Cardiac fibroblast (primary cell): ENCODE measurements at places on chromosomes 4 and X.

GRCh38 chr4:107318078-107318477 is 282.0 kb upstream of the DKK2 start:
- DNase-seq = no peak

- no peak for DNase-seq
These were observed 180.2 kb upstream of the FSTL5 start for GRCh38 chr4:162343967-162344366.

- DNase-seq = peak; percentile 95
These were observed 97.3 kb upstream of the SPRY1 start for GRCh38 chr4:123299212-123299691.

- no peak for DNase-seq
These were observed 412.1 kb downstream of the CENPC start for GRCh38 chr4:67133162-67133561.

- no peak for DNase-seq
These were observed 36.4 kb downstream of the DHX15 start for GRCh38 chr4:24547979-24548378.

DNA sequence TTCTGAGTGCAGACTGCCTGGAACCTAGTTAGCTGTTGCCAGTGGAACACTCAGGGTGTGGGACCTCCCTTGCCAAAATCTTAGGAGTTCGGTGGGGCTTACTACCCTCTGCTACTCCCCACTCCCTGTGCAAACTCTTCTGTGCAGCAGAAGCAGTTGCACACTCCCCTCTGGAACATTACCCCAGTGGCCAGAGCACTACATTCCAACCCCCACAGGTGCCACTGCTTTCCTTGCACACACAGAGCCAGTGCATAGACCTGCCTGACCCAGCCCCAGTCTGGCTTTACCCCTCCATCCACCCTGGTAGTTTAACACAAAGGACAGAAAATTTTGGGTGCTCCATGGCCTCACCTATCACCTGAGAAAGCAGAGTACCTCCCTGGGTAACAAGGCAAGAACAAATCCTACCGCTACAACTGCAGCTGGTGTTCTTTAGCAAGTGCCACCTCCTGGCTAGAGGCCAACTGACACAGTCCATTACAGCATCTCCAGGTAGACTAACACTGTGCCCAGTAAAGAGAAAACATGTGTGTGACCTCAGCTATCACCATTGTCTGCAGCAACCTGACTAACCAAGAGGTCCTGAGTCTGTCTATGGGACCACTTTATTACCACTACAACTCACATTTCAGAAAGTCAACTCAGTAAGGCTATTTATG is 11.5 kb upstream of the RASSF6 start:
- no peak for DNase-seq

DNA sequence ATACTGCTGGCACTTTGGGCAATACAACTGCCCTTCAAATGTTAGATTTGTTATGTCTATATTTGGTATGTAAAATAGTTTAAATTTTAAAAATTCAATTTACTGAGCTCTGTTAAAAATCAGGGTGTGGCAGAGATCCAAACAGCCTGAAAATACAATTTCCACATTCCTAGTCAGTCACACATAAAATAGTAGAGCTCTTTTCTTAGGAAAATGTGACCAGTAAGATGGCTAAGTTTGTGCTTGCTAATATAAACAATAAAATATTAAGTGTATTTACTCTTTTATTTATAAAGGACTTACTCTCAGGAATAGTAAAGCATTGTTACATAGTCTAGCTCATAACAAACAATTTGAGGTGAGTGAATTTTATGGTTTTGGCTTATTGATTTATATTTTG is 200.2 kb downstream of the DKK2 start:
- no peak for DNase-seq

DNA sequence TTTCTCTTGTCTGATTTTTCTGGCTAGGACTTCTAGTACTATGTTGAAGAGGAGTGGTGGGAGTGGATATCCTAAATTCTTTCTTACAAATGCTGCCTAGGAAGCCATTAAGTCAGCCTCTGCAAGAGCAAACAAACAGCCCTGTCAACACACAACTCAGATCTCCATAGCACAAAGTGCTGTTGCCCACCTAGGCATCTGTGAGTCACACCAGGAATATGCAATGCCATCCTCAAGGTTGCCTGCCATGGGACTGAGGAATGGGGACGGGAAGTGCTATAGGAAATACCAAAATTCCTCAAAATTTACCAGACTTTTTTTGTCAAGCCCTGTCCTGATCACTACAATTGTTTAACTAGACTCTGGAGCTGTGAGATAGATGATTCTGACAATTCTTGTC is 466.9 kb downstream of the FSTL5 start:
- no peak for DNase-seq

DNA sequence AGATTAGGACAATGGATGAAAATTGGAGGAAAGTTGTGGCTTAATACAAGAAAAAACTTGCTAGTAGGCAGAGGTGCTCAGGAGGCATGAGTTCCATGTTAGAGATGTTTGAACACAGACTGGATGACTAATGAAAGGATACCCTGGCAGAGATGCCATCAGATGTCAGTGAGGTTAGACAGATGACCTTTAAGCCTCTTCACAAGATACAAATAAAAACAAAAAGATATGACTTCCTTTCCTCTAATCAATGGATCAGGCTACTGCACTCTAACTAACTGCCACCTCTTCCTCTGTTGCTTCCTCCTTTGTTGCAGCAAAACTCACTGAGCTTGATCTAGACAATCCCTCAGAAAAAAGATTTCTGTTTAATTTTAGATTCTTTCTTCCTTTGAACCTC is 14.7 kb downstream of the STAP1 start:
- DNase-seq = no peak

DNA sequence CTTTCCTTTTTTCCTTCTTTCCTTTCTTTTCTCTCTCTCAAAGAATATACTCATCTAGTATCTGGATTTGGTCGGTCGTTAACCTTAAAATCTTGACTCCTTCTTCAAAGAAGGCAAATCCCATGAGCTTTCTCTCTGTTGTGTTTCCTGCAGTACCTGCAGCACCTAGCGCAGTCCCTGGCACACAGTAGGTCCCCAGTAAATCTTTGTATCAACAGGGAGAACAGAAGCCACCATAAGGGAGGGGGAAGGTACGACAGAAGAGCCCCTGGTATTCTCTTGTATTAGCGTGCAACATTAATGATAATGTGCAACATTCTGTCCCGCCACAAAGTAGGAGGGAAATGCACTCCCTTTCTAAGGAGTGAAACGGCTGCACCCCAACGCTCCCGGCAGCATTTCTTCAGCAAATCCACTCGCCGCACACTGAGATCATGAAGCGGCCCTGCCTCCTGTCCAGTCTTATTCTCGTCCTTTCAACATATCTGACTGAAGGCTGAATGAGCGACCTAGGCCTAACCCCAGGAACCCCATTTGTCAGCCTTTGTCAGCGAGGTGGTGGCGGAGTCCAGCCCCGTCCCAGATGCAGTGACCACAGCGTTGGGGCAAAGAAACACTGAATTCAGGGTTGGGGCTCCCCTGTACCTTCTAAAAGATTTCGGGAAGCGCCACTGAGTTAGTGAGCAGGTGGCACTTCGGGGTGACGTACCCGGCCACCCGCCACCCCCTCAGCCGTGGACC is 133.7 kb downstream of the AMELX start:
- DNase-seq = peak; percentile 52

DNA sequence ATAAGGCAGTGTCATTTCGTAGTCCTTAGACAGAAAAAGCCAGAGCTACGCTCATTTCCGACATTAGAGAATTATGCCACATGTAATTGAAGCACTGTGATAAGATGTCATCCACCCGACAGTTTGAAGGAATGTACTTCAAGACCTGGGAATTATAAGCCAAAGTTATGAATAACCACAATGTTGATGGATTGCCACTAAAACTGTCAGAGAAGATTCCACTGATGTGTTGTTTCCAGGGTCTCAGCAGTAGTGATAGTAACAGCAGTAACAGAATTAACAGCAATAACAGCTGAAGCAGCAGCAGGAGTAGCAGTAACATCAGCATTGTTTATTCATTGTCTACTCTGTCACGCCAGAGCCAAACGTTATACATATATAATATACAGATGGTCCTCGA is 24.7 kb downstream of the RAB33A start:
- no peak for DNase-seq

- DNase-seq = no peak
These were observed 48.7 kb downstream of the DDX60 start for GRCh38 chr4:168269896-168270295.

- DNase-seq = no peak
These were observed 178.7 kb downstream of the FMR1NB start for GRCh38 chrX:148159796-148160195.

DNA sequence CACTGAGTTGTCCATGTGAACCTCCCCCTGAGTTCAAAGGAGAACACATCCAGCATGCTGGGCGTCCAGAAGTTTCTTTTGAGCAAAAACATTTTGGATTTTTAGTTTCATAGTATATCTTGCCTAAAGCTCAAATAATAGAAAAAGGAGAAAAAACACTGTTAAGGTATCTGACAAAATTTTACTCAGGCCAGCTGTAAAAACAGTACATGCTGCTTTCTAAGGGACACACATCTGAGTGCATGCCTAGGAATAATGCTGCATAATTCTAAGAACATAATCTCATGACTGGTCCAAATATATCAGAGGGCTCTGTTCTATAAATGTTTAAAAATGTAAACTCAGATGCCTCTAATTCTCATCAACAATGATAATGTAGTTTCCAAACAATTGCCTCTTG is 561.3 kb upstream of the INTU start:
- no peak for DNase-seq

DNA sequence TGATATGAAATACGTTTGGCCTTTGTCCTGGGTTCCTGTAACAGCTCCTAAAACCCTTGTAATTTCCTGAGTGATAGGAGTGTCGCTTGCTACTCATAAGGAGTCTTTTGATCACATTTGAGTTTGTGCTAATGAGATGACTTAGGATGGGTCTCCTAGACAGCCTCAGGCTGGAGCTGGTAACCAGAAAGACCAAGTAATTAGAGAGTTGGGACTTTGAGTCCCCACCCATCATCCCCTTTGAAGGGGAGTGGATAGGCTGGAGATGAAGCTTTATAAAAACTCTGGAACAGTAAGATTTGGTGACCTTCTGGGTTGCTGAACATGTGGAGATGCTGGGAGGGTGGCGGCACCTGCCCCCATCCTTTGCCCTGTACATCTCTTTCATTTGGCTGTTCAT is 2.9 kb downstream of the SEC24B start:
- DNase-seq = no peak

- no peak for DNase-seq
These were observed 31.4 kb upstream of the CHRNA9 start for GRCh38 chr4:40303751-40304150.

GRCh38 chr4:26583538-26583864 is 383 bp upstream of the TBC1D19 start:
- no peak for DNase-seq

DNA sequence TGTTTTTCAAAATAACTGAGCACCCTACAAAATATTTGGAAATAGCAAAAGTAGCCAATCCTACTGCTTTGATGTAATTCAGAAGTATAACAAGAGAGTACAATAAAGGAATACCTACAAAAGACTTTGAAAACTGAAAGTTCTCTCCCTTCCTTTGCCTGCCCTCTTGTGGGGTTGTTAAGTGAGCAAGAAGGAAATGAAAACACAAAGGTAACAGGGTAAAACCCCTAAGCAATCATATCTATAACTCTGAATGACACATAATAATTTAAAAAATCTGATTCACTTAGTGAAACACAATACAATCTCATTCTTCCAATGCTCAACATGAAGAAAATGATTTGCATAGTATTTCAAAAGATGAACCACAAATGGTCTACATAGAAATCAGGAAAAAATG is 98.2 kb downstream of the FRYL start:
- DNase-seq = peak; percentile 67

GRCh38 chr4:139007640-139008039 is 7.9 kb upstream of the NOCT start:
- DNase-seq = no peak

- DNase-seq = no peak
These were observed 213 bp downstream of the NFKB1 start for GRCh38 chr4:102501447-102501696.

GRCh38 chrX:38066934-38067333 is 60.6 kb downstream of the SYTL5 start:
- no peak for DNase-seq

GRCh38 chrX:22081475-22082092 is 49.5 kb downstream of the PHEX start:
- DNase-seq = peak; percentile 71

- DNase-seq = no peak
These were observed 68.3 kb upstream of the TMEM150C start for GRCh38 chr4:82630079-82630478.

- no peak for DNase-seq
These were observed 36.1 kb upstream of the INPP4B start for GRCh38 chr4:142882159-142882558.

DNA sequence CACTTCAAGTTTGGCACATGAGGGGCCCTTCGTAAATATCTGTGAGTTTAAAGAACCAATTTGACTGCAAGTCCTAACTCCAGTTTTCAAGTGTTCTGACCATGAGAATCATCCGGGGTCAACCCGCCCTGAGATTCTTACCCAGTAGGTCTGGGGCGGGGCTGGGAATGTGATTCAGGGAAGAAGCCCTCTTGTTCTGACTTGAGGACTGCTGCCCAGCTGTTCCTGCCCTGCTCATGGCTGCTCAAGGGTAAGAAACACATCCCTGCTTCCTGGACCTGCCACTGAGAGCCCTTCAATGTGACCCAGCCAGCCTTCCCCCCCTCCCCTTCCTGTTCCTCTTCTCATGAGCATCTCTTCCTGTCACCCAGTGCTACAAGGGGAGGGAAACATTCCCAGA is 92.7 kb upstream of the PGRMC2 start:
- DNase-seq = no peak

DNA sequence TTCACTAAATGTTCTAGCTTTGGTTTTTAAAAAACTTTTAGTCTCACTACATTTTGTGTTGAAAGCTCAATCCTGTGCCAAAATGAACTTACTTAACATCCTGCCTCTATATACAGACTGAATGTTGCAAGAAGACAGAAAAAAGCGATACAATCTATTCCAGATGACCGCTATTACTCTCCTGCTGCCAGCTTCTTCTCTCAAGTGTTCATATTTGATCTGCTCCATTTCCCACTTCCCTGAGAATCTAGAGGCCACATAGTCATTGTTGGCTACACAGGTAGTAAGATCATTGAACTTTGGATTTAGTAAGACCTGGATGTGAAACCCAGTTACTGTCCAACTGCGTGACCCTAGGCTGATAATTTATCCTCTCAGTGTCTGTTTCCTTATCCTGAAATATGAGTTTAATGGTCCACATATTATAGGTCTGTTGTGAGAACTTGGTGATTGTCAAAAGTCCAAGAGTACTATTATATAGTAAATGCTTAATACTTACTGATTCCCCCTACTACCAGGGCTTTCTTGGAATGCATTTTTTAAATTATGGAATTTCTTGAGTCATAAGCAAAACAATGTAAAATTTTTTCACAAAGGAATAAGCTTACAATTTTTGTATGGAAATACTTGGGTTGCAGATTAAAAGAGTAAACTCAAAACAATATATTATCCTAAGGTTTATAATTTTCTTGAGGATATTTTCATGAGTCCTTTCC is 976.8 kb upstream of the ADGRL3 start:
- peak; percentile 74 for DNase-seq

DNA sequence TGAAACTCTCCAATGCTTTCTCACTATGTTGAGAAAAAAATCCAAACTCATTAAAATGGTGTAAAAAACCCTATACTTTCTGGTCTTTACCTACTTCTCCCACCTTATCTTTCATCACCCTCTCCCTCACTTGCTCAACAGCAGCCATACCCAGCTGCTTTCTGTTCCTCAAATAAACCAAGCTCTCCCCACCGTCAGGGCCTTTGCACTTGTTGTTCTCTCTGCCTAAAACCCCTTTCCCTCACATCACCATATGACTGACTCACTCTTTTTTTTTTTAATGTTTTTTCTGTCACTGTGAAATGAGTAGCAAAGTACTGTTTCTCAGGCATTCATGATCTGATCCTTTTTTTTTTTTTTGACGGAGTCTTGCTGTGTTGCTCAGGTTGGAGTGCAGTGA is 122.3 kb upstream of the TMEM164 start:
- no peak for DNase-seq
